ENCODE measurements at places on chromosomes 2 and 18.

DNA sequence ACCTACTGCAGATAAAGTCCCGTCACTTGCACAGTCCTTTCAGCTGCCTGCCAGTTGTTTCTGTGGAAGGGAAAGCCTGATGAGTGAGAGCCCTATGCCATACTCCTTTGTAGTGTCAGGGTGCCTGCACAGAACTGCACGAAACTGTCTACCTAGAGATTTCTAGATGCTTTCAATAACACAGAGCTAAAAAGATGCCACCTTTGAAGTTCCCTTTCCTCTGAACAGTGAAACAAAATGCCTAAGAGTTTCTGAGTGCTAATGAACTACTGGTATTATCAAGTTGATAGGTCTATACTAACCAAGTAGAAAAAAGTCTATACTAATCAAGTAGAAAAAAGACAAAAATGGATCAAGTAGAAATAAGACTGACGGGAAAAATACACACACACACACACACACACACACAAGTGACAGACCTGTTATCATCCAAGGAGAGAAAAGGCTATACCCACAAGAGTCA, 79.0 kb downstream of the TLK1 start:
- no peak for DNase-seq

- no peak for DNase-seq
Observed at GRCh38 chr2:45173513-45173912, 164.3 kb upstream of the SIX2 start.

- DNase-seq: no peak
Observed at GRCh38 chr2:239716536-239717318, 308.4 kb downstream of the NDUFA10 start.

DNA sequence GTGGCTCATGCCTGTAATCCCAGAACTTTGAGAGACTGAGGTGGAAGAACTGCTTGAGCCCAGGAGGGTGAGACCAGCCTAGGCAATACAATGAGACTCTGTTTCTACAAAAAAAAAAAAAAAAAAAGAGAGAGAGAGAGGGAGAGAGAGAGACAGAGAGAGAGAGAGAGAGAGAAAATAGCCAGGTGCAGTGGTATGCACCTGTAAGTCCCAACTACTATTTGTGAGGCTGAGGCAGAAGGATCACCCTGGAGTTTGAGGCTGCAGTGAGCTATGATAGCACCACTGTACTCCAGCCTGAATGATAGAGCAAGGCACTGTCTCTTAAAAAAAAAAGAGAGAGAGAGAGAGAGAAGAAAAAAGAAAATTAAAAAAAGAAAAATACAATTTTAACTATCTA, 245.7 kb downstream of the CCDC178 start:
- DNase-seq: no peak

GRCh38 chr2:105683011-105683492, 61.7 kb upstream of the NCK2 start:
- no peak for DNase-seq

DNA sequence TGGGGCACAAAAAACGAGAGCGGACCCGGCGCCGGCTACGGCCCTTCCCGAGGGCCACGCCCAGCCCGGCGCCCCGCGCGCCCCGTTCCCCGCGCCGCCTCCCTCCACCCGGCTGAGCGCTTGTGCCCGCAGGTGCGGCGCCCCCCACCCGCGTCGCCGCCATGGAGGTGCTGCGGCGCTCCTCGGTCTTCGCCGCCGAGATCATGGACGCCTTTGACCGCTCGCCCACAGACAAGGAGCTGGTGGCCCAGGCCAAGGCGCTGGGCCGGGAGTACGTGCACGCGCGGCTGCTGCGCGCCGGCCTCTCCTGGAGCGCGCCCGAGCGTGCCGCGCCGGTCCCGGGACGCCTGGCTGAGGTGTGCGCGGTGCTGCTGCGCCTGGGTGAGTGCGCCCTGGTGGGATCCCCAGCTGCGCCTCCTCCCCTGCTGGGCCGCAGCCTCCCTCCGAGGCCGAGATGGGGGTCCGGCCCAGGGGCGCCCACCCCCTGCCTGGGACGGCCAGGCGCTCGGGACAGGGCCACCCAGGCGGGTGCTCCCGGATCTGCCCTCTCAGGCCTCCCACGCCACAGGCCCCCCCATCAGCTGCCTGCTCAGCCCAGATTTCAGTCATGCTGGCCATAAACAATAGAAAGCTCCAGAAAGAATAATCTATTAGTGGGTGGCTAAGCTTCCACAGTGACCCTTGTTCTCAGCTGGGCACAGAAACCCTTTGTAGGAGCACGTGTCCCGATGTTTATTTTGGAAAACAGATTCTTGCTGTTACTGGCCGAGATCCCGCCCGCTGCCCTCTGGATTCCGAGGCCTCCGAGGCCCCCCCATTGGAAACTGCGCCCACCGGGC, 997 bp downstream of the BOK start:
- DNase-seq: no peak

- DNase-seq: no peak
Observed at GRCh38 chr2:105184420-105184819, 57.1 kb upstream of the GPR45 start.

GRCh38 chr2:131659168-131659572, 131.5 kb downstream of the CCDC74A start:
- DNase-seq: no peak

DNA sequence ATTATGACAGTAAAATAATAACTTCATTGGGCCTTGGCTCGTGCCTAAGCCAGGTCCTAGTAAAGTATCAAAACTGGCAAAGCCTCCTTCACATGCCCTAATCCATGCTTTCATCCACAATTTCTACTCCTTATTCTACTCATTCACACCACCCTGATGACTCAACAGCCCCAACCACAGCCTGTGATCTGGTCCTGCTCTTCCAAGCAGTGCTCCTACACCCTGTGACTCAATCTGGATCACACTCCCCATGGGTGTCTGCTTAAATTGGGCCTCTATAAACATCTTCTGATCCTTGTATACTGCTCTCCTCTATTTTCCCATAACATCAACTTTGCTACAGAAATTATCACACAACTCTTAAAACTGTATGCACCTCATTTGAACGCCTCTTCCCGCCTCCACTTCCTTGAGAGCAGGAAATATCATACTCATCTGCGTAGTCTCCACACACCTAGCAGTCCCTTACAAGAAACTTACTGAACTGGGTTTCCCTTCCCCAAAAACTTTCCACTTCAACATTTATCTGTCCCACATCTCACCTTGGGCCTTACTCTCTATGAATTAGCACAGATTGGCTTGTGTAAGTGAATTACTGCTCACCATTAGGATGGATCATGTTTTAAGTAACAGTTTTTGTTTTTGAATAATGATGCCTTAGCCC, 15.9 kb downstream of the GTF3C3 start:
- no peak for DNase-seq

- DNase-seq: no peak
Observed at GRCh38 chr2:16104949-16105668, 164.8 kb downstream of the MYCN start.

DNA sequence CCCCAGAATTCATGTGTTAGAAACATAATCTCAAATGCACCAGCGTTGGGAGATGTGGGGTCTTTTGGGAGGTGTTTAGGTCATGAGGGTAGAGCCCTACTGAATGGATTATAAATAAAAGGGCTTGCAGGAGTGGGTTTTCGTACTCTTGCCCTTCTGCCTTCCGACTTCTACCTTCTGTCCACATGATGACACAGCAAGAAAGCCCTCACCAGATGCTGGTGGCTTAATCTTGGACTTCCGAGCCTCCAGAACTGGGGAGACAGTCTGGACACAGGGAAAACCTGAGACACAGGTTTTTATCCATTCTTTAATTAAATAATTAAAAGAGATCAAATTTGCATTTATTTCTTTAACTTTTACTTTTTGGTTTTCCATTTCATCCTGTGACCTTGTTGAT, 87.8 kb downstream of the DIS3L2 start:
- no peak for DNase-seq

GRCh38 chr2:14951569-14952285, 319.2 kb downstream of the LRATD1 start:
- no peak for DNase-seq

DNA sequence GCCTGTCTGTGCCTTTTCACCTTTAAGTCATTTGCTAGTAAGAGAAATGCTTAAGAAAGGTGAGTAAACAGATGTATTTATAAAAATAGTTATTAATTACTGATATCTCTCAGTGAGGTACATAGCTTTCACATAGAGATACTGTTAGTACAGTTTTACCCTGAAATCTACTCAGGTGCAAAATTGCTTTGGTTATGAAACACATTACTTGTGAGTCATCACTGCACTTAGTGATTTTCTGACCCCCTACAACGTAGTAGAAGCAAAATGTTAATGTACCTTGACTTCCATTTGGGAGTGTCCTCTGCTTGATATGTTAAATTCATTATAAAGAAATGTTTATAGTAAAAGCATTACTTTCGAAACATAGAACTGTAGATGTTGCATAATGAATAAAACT, 6.5 kb downstream of the GLS start:
- DNase-seq: no peak

DNA sequence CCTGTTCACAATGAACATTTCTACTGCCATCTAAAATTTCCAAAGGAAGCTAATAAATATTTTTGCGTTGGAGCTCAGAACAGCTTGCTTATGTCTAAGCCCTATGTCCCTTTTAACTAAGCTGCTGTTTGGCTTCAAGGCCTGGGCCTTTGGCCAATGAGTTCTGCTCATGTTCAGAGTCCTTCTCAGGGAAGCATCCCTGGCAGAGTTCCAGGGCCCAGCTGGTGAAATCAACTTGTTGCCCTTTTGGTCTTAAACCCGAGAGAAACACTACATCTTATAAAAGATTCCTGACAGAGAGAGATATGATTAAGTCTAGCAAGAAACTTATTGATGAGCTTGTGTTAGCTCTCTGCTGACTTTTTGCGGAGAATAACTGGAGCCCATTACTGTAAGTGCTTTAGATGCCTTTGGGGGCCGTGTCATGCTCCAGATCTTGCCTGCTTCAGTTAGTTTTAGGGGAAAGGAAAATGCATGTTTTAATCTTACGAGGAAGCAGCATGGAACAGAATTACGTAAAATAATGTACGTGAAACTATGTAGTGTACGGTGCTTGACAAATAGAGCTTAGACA, 102.5 kb upstream of the NOSTRIN start:
- no peak for DNase-seq

GRCh38 chr2:148614322-148615049, 30.1 kb upstream of the EPC2 start:
- peak; percentile 26 for DNase-seq

- DNase-seq: no peak
Observed at GRCh38 chr2:128332091-128332634, 13.5 kb upstream of the HS6ST1 start.

- DNase-seq: no peak
Observed at GRCh38 chr2:16960579-16960978, 294.9 kb upstream of the CYRIA start.

DNA sequence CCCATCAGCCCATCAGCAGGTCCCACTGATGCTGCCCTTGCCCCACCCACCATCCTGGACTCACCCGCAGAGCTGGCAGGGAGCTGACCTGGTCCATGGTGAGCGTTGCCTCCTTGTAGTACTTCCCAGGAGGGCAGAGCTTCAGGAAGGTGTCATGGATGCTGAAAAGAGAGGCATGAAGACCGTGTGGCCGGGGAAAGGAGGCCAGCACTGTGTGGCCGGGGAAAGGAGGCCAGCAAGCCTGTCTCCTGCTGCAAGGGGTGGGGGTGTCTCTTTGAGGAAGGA, 11.9 kb downstream of the CIB4 start:
- DNase-seq: no peak

DNA sequence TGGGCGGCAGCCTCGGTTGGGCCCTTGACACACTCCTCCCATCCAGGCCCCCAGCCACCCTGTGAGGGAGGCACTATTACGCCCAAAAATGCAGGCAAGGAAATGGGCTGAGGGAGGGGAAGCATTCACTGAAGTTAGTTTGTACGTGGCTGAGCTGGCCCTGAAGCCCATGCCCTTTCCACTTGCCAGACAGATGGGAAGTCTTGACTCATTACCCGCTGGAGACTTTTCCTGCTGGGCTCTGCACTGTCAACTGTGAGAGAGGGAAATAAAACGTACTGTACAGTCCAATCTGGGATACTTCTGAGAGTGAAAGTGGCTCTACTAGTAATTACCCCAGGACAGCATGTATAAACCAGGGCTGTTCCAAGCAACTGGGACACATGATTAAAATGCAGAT, 125.9 kb downstream of the MSH2 start:
- DNase-seq: no peak

DNA sequence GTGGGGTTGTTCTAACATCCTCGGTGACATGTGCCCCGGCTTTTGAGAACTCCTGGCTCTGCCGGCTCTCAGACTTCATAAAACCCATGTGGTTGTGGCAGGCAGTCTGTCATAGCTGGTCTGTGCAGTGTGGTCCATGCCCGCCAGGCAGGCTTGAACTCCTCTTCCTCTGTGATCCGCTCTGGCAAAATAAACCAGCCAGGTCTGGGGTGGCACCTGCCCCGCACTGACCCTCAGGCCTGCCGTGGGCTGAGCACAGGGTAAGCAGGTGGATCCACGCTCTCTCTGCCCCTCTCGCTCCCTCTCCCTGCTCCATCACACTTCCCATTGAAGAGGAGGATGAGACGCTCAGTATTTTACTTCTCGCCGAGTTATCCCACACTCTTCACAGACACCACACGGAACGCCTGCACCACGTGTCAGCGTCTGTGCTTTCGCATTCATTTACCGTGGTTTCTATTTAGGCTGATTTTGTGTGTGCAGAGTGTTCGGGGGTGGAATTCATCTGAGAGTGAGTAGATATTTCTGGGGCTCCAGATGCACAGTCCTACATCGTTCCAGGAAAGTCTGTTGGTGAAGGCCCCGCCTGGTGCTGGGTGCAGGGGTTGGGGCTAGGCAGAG, 56.4 kb downstream of the RTP5 start:
- no peak for DNase-seq

DNA sequence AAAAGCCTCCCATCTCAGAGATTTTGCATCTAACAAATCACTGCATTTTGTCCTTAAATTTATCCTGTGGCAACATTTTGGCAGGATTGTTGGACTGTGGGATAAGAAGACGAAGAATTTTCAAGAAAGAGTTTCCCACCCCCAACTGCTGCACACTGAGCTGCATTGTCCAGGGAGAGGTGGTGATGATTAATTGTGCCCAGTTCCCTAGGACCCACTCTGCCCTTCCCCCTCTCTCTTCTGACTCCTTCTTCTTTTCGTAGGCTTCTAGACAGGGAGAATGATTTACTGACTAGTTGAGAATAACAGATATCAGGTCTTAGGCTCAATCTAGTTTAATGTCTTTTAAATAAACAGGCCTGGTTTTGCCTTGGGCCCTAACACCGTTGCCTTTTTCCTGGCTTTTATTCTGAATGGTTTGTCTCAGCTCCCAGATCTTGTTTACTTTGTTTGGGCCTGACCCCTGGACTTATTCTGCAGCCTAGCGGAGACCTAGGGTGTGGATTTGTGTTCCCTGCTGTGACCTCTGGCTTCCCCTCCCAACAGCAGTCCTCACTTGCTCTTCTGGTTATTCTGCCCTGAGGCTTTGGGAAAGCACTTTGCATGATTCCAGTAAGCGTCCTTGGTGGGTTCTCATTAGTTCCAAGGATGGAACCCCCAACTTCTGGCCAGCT, 233.3 kb downstream of the INSIG2 start:
- DNase-seq: no peak

GRCh38 chr2:225891771-225892170, 492.3 kb downstream of the NYAP2 start:
- no peak for DNase-seq

DNA sequence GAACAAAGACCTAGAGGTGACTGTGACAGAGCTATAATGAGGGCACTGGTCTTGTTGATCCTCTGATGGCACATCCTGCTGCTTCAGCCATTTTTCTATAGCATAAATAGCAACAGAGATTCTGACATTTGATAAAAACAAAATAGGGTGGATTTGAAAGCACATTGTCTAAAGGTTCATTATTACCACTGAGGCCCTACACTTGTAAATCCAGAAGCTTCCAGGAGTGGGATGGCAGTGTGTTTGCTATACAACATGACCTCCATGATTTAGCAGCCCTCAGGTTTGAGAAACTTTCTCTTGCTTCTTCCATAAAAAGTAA, 93.2 kb upstream of the CD302 start:
- no peak for DNase-seq

Data from GM12891 (cell line).